ENCODE measurements at places on chromosomes 11 and 22.

- no peak for DNase-seq
Measured at GRCh38 chr22:39471381-39472141, 14.7 kb downstream of the MGAT3 start.

DNA sequence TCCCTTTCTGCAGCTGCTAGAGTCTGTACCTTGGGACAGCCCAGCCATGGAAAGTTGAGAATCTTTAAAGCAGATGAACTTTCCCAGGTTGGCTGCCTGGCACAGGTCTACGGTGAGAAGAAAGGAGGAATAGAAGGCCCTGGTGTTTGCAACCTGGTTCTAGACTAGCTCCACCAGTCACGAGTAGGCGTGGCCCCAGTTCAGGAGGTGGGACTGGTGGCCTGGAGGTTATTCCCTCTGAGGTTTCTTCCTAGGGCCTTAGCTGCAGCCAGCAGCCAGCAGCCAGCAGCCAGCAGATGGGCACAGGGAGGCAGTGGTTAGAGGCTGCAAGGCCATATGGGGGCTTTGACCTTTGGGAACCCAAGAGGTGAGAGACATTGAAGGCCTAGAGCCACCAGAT, 40.9 kb downstream of the PRDM11 start:
- DNase-seq = no peak

DNA sequence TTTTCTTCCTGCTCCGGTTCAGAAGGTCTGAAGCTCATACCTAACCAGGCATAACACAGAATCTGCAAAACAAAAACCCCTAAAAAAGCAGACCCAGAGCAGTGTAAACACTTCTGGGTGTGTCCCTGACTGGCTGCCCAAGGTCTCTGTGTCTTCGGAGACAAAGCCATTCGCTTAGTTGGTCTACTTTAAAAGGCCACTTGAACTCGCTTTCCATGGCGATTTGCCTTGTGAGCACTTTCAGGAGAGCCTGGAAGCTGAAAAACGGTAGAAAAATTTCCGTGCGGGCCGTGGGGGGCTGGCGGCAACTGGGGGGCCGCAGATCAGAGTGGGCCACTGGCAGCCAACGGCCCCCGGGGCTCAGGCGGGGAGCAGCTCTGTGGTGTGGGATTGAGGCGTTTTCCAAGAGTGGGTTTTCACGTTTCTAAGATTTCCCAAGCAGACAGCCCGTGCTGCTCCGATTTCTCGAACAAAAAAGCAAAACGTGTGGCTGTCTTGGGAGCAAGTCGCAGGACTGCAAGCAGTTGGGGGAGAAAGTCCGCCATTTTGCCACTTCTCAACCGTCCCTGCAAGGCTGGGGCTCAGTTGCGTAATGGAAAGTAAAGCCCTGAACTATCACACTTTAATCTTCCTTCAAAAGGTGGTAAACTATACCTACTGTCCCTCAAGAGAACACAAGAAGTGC, 661 bp upstream of the MALAT1 start:
- peak; percentile 60 for DNase-seq

DNA sequence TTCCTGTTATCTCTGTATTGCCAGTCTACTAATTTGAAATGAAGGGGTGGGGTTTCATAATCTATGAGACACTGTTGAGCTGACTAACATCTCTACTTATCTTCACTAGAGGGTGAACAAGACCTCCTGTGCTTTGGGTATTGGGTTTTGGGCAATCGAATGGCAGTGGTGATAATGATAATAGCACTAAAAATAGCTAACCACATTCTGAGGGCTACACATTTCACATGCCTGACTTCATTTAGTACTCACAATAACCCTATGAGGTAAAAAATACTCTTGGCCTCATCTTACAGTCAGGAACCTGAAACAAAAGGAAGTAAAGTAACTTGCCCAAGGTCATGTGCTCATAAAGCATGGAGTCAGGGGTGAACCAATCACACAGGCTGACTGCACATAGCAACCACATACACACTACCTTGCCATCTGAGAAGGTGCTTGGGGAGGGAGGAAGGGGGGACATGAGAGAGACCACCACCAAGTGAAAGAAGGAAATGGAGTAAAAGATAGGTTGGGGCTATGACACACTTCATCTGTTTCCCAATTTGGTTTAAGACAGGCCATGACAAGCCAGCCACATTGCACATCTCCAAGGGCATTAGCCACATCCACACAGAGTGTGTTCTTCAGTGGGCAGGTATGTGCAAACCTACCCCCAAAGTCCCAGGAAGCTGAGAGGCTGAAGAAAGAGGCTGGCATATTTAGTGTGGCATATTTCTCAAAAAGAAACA, 387.6 kb upstream of the DDI1 start:
- DNase-seq = no peak

DNA sequence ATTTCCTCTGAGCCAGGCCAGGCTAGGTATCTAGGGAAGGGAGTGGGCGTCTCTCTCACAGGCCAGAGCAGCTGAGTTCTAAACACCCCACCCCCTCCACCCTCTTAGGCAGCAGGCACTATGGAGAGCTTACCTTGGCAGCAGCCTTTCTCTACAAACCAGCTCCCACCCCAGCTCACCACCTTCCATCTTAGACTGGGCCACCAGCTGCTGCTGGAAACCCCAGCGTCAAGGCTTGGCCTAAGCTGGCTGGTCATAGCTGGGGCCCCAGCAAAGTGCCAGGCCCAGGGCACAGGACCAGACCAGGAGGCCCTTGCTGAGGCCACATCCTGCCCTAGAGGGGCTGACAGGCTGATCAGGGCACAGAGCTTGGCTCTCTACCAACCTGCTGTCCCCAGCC, 20.2 kb downstream of the SLC22A12 start:
- no peak for DNase-seq

DNA sequence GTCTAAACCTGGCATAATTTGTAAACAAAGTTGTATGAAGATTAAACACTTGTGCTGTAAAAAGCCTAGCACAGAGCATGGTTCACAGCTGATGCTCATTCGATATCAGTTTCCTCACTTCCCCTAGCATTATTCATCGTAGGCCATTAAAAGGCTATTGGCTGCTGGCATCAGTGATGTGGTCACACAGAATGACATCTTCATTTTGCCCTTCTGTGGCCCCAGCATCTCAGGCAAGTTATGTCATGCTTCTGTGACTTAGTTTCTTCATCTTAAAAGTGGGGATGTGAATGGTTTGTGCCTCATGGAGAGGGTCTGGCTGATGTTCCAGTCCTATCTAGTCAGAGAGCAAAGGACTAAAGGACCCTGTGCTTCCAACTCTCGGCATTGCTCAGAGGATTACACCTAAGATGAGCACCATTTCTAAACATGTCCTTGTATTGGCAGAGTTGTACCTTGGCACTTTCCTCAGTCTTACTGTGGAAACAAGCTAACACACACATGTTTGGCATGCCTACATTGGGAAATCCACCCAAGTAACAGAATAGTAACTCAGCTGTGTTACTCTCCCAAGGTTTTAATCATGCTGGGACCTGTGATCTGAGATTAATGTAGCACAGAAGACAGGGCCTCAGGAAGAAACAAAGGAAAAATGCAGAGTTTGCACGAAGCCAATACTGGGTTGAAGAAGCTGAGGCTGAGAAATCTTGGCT, 83.5 kb upstream of the OR9Q1 start:
- no peak for DNase-seq

- DNase-seq = no peak
Measured at GRCh38 chr11:46247090-46247489, 30.4 kb upstream of the CREB3L1 start.

DNA sequence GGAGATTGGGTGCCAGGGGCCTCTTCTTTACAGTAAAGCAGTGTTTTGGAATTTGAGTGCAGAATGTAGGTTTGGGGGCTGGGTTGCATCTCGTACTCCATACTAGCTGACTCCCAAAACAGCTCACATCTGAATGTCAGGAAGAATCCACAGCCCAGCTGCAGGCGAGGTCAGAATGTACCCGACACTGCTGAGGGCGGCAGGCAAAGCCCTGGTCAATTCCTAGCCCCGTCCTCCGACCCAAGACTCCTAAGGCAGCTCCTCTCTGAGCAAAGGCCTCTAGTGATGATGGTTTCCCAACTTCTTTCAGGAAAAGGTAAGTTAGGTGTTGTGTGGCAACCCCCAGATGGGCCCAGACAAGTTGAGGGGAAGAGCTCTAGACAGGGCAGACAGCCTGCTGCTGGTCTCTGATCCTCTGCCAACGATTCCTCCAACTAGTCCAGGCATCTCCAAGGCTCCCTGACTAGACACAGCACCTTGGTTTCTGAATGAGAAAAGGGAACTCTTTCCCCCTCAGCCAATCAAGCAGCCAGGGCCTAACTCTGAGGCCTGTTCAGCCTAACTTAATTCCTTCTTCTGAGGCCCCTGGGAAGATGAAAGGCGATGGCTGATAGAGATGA, 8.6 kb downstream of the LARGE2 start:
- no peak for DNase-seq

GRCh38 chr11:49505231-49505630, 296.8 kb upstream of the FOLH1 start:
- no peak for DNase-seq

DNA sequence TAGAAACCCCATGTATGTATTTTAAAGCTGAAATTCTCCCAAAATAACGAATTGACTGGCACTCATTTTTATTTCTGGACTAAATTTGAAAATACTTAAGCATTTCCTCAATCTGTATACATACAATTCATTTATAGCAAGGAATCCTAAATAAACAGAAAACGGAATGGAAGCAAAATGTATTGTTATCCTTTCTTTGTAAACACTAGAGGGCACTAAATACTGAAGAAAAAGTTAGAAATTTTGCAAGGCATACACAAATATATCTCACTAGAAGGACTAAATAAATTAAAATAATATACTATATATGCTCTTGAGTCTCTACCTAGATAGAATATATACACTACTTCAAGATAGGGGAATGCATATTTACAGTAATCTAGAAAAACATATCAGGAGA, 23.1 kb upstream of the ANO5 start:
- DNase-seq = peak; percentile 14

DNA sequence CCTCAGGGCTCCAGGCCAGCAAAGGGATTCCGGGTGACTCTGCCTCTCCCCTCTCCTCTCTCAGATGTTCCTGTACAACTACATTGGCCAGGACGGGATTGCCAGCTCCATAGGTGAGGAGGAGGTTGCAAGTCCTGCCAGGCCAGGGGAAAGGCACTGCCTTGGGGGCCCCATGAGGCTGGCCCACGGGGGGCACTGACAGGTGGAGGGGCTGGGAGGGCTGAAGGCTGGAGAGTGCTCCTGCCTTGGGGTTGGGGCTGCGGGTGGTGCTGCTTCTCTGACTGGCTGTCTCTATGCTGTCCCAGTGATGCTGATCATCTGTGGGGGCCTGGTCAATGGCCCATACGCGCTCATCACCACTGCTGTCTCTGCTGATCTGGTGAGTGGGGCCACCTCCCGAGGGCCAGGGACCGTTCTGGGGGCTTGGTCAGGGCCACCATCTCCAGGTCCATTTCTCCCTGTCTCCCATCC, 21.7 kb downstream of the SLC37A2 start:
- no peak for DNase-seq

DNA sequence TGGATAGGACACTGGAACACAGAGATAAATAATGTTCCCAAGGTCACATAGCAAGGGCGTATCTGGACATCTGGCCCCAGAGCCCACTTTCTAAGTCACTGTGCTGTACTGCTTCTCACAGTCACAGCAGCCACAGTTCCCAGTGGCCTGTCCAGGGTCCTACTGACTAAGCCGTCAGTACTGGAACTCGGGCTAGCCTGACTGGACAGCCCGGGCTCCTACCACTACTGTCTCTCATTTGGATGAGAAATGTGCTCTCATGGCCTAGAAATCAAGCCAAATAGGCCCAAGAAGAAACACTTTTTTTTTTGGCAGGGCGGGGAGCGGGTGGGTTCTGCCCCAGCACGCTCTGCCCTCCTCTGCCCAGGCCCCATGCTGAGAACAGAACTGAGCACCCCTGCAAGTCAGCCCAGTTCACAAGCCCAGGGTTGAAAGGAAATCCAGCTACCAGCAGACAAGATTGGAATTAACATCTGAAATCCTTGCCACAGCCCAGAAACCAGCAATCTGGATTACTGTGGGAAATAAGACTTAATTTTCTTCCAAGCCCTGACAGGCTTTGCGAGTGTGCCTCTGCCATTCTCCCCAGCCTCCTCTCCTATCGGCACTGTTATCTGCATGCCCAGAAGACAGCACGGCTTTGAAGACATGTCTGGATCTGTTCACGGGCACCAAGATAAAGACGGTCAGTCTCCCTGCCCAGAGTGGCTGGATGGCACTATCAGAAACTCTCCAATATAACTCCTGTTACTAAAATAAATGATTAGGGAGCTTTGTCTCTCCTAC, 182.9 kb upstream of the NCAM1 start:
- DNase-seq = no peak

DNA sequence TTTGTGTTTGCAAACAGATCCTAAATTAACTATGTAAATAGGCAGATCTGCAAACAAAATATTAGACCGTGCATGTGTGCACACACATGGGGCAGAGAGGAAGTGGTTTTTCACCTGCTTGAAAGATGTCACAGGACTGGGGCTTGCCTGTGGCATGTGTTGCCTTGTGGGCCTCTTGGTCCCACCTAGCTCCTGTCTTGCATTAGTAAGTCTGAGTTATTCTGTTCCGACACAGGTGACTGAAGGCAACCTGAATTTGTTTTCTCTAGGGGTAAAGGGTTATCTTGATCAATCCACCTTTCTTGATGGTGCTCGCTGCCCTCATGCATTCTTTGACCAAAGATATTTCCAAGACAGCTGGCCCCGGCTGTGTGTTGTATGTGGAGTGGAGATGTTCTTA, 667.5 kb downstream of the NTM start:
- no peak for DNase-seq

GRCh38 chr11:125371431-125371935, 124.6 kb downstream of the FEZ1 start:
- no peak for DNase-seq

DNA sequence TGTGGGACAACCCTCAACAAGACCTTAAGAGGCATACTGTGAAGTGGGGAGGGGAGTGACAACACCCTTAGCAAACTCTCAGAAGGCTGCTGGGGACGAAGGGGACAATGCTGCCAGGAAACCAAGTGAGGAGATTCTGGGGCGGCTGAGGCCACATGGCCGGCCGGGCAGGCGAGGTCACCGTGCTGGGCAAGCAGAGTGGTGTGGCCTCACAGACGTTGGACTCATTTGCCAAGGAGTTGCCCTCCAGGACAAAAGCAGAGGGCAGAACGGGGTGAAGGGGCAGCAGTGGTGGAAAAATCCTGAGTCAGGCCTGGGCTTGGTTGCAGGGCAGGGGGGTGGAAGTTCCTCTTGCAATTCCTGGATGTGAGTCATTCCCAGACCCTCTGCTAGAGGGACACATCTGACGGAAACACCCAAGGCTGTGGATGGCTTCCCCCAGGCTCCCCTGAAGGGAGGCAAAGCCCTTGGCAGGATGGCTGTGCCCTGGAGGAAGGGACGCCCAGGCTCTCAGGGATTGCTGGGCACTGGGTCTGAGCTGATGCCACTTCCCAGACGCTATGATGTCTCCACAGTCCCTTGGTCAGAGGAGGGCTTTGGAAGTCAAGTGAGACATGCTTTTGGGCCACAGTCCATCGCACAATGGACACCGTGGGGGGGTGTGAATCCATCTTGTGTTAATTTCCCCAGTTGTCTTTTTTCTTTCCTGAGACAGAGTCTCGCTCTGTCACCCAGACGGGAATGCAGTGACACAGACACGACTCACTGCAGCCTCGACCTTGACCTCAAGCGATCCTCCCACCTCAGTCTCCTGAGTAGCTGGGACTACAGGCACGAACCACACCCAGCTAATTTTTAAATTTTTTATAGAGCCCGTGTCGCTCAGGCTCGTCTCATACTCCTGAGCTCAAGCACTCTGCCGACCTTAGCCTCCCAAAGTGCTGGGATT, 16.2 kb upstream of the SHANK3 start:
- peak; percentile 14 for DNase-seq

GRCh38 chr11:79973721-79974617, 533.1 kb upstream of the TENM4 start:
- DNase-seq = no peak

GRCh38 chr11:120465921-120466534, 45.5 kb upstream of the GRIK4 start:
- no peak for DNase-seq
